GDM1 (cell line): ENCODE measurements at places on chromosomes 12 and 14.

- DNase-seq = no peak
These were observed 2.3 kb upstream of the KLRD1 start for GRCh38 chr12:10305411-10305810.

GRCh38 chr14:61625165-61625564 is 70.1 kb upstream of the HIF1A start:
- DNase-seq = no peak

- no peak for DNase-seq
These were observed 9.7 kb downstream of the SERPINA1 start for GRCh38 chr14:94378527-94379290.

GRCh38 chr14:63487724-63488123 is 55.5 kb downstream of the PPP2R5E start:
- no peak for DNase-seq

DNA sequence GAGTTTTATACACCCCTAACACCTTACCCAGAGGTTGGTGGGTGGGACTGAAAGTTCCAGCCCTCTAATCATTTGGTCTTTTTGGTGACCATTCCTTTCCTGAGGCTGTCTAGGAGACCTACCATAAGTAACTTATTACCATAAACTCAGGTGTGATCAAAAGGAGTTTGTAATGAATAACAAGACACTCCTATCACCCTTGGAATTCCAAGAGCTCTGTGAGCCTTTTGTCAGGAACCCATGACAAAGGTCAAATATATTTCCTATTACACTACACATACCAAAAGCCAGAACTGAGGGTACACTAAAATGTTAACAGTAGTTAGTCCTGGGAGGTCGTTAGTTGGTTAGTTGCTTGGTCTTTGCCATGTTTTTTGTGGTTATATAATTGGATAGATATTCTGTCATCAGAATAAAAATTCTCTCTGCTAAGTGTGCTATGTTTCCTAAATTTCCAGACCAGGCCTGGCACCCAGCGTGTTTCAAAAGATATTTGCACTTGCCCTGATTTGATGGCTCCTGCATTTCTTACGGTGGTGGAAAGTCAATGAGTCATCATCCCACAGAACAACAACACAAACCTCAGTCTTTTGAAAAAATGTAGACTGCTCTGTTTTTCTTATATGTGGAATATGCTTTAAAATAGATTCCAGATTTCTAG is 27.0 kb upstream of the AKAP5 start:
- DNase-seq = no peak

- no peak for DNase-seq
These were observed 126.5 kb upstream of the MYL2 start for GRCh38 chr12:111046896-111047295.

DNA sequence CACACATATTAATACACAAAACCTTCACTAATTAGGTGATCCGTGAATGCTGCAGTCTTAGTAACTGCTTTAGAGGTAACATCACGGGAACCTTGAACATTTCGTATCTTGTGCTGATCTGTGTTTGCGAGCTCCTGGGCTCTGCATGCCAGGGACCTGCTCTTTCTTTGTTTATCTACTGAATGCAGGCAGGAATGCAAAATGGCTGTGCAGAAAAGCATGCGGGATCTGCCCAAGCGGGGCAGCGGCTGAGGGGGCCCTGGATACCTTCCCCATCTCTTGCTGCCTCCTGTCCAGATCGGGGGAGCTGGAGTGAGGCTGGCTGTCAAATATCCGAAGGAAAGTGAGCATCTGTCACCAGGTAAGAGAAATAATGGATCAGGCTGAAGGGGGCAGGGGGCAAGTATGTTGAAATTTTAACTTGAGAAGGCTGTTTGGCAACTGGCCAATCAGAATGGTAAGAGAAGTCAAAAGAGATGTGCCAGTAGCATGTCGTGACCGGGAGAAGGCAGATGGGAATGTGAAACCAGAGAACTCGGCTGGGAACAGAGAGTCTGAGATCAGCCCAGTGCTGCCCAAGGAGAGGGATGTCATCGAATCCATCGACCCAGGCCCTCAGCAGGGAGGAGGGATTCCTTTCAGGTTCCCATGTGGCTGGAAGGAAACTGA is 191.4 kb downstream of the TTC7B start:
- DNase-seq = no peak

DNA sequence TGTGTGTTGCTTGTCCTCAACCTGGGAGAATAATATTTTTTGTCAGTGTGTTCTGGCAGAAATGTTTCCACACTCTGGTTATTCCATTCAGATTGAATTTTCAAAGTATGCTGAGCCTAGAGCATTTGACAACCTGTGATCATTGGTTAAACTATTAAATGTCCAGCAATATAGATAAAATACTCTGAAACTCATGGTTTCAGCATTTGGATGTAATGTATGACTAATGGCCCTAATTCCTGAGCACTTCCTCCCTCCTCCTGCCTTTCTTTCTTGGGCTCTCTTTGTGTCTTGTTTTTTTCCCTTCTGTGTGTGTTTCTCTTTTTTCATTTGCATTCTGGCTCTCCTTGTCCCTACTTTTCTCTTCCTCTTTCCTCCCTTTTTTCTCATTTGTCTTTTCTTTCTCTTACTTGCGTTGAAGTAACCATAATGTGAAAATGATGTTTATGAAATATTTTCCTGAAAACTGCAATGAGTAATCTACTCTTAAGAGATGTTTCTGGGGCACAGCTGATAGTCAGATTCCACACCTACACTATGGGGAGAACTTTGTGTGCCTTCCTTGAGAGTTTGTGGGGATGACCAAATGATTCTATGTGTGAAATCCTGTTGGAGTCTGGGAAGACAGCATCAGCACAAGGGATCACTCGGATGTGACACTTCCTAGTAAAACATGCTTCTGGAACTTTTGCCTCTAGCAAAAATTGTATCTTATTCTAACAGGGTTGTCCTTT is 74.6 kb downstream of the FRMD6 start:
- DNase-seq = no peak

GRCh38 chr14:49999146-49999761 is 106.4 kb downstream of the ARF6 start:
- DNase-seq = peak; percentile 90

DNA sequence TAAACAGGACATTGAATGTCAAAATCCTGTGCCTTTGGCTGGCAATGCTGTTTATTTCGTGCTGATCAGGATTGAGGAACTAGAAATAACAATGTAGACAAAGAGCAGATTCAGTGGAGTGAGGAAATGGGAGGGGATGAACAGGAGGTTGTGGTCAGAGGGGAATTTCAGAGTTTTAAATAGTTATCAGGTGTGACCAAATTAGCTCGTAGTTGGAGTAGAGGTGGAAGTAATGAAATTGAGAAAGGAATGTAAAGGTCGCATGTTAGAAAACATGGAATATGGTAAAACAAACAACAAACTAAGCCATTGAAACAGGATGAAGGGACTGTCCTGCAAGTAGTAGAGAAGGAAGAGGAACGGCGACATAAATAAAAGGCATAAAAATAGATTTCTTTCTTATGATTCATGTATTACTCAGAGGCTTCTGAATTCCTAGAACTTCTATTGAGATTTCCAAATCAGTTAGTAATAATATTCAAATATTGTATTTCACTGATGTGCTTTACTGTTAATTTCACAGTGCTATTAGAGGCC is 9.5 kb upstream of the SAV1 start:
- DNase-seq = peak; percentile 20

GRCh38 chr12:79644274-79645234 is 46.2 kb downstream of the PAWR start:
- DNase-seq = no peak

DNA sequence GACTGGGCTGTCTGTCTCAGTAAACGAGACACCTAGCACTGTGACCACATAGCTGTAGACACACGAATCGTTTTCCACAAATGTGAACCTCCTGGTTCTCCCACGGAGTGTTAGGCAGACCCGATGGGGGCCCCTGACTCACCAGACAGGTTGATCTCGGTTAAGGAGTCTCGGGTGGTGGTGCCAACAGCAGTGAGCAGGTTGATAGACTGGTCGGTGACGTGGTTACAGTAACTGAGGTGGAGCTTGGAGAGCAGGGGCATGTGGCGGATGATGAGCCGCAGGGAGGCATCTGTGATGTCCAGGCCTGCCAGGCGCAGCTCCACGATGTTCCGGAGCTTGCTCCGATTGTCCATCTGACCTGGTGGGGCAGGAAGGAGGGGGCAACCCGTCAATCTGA is 39.8 kb downstream of the RNF34 start:
- no peak for DNase-seq

- DNase-seq = no peak
These were observed 7.2 kb downstream of the NDRG2 start for GRCh38 chr14:21017528-21018245.

DNA sequence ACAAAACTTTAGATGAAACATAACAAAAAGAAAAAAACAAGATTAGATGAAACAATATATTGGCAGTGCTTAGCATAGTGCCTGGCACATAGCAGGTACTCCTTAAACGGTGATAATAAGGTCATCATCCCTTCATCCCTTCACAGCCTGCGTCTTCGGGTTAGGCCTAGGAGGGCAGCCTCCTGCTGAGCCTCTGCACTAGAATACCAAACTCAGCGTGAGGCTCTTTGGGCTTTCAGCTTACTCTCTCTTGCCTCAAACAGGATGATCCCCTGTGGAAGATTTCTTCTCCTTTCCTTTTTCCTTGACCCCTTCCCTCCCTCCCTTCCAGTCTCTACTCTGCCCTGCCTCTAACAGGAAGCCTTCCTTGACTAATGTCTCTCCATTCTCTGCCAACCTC is 14.4 kb upstream of the FIGNL2 start:
- DNase-seq = no peak

- no peak for DNase-seq
These were observed at the start of gene EEF1AKMT3 for GRCh38 chr12:57772429-57773322. Gene EEF1AKMT3, plus strand, starts transcription at chr12:57772614. Its CDS starts 111 bp downstream, at chr12:57772725.

DNA sequence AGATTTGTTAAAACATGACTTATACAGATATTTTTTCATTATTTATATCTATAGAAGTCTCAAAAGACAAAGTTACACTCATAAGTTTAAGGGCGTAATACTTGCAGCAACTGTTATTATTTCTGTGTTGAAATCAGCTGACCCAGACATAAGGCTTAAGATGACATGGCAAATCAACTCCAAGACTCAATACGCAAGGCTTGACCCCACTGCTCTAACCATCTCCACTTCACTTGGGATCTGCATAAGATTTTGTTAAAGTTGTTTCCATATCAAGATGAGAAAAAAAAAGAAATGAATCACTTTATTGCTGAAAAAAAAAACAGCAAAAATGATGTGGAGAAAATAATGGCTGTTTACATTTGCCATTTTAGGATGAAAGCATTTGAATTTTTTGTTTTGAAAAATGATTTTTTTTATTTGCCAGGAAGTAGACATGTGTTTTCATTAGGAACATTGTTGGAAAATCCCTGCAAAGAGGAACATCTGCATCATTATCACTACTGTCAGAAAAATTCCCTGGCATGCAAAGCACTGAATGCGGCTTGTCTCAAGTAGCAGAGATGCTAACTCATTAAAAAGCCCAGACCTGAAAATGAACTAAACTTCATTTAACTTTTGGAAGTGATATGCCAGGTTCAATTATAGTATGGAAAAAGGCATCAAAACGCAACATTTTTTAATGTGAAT is 73.5 kb downstream of the LIN7A start:
- no peak for DNase-seq

DNA sequence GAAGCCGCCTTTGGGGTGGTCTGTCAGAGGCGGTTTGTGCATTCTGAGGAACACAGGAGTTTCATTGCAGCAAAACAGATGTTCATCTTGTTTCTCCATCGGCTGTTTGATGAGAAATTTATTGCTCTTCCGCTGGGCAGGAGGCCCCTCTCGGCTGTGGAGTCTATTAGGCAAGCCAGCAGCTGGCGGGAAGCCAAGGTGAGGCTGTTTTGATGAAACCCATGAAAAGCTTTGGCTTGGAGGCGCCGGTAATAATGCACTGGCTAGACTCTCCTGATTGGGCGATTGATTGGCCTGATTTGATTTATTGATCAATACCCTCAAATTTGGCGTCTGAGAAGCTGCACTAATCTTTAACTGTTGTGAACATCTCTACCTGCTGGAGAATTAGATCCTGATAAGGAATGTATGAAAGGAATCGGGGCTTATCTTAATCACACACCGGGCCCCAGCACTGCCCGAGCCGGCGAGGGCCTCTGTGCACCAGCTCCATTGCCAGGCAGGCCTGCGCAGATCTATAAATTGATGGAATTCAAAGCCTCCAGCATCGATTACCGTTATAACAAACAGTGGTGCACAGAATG is 187.7 kb downstream of the PHETA1 start:
- no peak for DNase-seq

- no peak for DNase-seq
These were observed 155.1 kb upstream of the PRICKLE1 start for GRCh38 chr12:42744539-42745182.

- DNase-seq = no peak
These were observed 17.8 kb downstream of the CDK2AP1 start for GRCh38 chr12:123253641-123254459.

GRCh38 chr12:25550186-25550585 is 2.9 kb downstream of the LMNTD1 start:
- DNase-seq = no peak

GRCh38 chr12:32843528-32844095 is 53.0 kb downstream of the PKP2 start:
- no peak for DNase-seq
